Heart left ventricle (tissue), 16 donors: ENCODE measurements at places on chromosomes 1 and 21. TPM values are rescaled to one million over a fixed set of nuclear protein-coding genes. Genes with fewer than 3 reads are reported as not detected.

DNA sequence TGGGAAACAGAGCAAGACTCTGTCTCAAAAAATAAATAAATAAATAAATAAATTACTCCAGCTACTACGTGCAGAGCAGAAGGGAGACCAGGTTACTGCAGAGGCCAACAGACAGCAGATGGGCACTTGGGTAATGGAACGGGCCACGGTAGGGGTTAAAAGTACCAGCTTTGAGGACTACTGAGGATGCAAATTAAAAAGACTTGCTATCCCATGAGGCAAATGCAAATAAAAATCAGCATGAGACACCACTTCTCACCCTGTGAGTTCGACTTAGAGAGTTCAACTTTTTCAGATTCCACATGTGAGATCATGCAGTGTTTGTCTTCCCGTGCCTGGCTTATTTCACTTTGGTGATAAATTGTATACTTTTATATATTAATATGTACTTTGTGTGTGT lies 6.6 kb downstream of the SLC2A5 start:
- no peaks in the 10 kb centered on the region for H3K36me3 ChIP-seq
- H3K27me3 ChIP-seq = no peaks in the 10 kb centered on the region
- H3K27ac ChIP-seq = no peak overlapping the region
- DNase-seq = no peak
- H3K4me1 ChIP-seq = peaks cover 20% of the 10 kb centered on the region

- DNase-seq = no peak
- no peaks in the 10 kb centered on the region for H3K4me1 ChIP-seq
- H3K4me3 ChIP-seq = no peak overlapping the region
- H3K27ac ChIP-seq = no peak overlapping the region
- H3K36me3 ChIP-seq = no peaks in the 10 kb centered on the region
- no peaks in the 10 kb centered on the region for H3K27me3 ChIP-seq
Observed at GRCh38 chr21:46163380-46163779, 8.0 kb upstream of the FTCD start.

DNA sequence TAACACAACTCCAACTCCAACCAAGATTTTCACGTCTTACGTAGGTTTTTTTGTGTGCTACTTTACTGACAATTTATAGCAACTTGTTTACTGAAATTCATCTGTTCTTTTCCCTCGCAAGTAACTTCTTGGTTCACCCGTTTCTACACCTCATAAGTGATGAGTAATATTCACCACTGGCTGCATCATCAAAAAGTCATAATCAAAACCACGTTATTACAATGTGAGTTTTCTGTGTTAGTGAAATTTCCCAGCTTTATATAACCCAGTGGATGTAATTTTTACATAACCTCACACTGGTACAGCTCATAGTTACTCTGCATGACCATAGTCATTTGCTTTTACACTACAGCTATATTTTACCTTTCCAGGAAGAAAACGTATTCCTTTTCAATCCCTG lies 401.1 kb upstream of the LYPLAL1 start:
- H3K27me3 ChIP-seq = no peaks in the 10 kb centered on the region
- no peak overlapping the region for H3K4me3 ChIP-seq
- H3K27ac ChIP-seq = no peak overlapping the region
- no peak for DNase-seq

DNA sequence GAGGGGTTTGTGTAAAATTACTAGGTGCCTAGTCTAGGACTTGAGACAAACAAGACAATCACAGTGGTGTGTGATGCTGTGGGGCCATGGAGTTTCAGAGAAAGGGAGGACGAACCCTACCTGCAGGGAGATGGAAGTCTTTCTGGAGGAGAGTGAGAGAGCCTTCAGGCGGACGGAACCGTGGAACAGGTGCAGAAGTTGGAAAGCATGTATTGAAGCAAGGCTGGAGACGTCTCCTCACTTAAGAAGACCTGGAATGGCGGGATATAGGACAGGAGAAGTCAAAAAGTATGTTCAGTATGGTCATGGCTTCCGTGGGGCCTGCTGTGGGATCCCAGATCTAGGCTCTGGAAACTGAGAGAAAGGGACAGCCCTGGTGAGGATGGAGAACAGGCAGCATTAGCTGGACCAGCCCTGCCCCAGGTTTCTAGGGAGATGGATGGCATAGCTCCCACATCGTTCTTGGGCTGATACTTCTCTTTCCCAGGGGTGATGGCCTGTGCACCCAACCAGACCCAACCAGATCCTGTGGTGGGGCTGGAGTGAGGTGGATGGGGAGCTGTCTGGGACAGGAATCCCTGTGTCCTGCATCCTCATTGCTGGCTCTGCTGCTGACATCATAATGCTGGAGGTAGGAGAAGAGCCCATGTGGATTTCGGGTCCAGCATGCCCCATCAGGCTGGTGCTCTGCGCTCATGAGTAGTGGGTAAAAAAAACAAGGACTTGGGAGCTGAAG lies 15.0 kb upstream of the LRP8 start:
- no peak overlapping the region for H3K27ac ChIP-seq
- no peak overlapping the region for H3K4me3 ChIP-seq
- H3K36me3 ChIP-seq = no peaks in the 10 kb centered on the region
- H3K4me1 ChIP-seq = no peaks in the 10 kb centered on the region
- H3K27me3 ChIP-seq = no peaks in the 10 kb centered on the region
- DNase-seq = no peak

GRCh38 chr1:191788551-191788950 lies 369.7 kb upstream of the RGS18 start:
- H3K27ac ChIP-seq = no peak overlapping the region
- H3K27me3 ChIP-seq = no peaks in the 10 kb centered on the region
- no peak overlapping the region for H3K4me3 ChIP-seq
- DNase-seq = no peak
- no peaks in the 10 kb centered on the region for H3K4me1 ChIP-seq
- no peaks in the 10 kb centered on the region for H3K36me3 ChIP-seq

Gene SIKE1
- 20.4 TPM for polyA plus RNA-seq

DNA sequence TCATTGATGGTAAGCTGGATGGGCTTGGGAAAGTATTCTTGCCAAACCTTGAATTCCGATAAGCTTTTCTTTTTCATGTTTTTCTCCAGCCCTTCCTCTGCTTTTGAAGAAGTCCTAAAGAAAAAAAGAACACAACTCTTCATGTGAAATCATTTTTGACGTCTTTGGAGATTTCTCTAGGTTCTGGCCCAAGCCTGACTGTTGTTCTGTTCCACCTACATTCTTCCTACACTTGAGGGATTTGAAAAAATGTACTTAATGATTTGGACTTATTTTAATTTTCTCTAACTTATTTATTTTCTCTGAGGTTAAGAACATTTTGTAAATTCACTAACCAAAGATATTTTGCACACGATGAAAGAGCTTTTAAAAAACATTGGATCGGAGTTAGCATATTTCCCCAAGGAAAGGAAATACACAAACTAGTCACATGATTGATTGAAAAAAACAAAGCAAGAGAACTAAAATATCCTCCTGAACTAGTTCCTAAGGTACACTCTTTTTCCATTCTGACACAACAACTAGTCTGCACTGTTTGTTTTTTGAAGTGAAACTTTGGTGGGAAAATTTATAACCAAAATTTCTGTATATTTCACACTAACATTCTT lies 82.3 kb downstream of the LTN1 start:
- H3K4me1 ChIP-seq = no peaks in the 10 kb centered on the region
- H3K4me3 ChIP-seq = no peak overlapping the region
- H3K27me3 ChIP-seq = no peaks in the 10 kb centered on the region
- H3K27ac ChIP-seq = no peak overlapping the region

DNA sequence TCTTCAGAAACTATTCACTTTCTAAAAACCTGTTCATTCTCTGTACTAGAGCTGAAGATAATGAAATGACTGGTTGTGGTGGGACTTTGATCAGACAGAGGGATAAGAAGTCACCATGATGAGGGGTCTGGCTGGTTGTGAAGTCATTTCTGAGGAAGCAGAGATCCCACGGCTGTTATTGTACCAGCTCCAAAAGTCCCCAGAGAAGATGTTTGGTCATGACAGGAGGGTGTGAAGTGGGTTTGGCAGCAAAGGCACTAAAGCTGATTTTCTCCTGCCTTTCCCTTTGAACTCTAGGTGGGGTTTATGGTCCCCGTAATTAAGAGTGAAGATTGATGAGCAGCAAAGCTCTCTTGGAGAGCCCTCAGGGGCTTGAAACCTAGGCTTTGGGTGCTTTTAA lies 103.1 kb upstream of the CACHD1 start:
- H3K27ac ChIP-seq = no peak overlapping the region
- H3K36me3 ChIP-seq = no peaks in the 10 kb centered on the region
- no peaks in the 10 kb centered on the region for H3K27me3 ChIP-seq
- H3K4me1 ChIP-seq = no peaks in the 10 kb centered on the region
- no peak for DNase-seq
- H3K4me3 ChIP-seq = no peak overlapping the region

DNA sequence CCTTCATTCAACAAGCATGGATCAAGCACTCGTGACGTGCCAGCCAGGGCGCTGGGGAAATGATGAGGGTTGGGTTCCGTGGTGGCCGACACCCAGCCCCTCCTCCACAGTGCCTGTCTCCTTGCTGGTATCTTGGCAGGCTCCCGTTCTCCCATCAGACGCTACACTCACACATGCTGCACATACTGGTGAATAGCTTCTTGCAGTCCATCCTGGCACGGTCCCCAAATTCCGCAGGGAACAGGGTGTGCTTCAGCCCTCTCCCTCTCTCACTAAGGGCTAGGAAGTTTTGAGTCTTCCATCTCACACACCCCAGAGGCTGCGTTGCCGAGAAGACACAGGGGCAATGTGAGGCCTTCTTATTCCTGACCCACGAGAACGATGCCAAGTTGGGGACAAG lies 10.1 kb upstream of the MEF2D start:
- H3K4me3 ChIP-seq = no peak overlapping the region
- peak overlapping the region; percentile 90 for H3K27ac ChIP-seq
- peaks cover 39% of the 10 kb centered on the region for H3K4me1 ChIP-seq
- no peaks in the 10 kb centered on the region for H3K27me3 ChIP-seq
- H3K36me3 ChIP-seq = no peaks in the 10 kb centered on the region

Gene LRRC71
- polyA plus RNA-seq = 0.42 TPM

DNA sequence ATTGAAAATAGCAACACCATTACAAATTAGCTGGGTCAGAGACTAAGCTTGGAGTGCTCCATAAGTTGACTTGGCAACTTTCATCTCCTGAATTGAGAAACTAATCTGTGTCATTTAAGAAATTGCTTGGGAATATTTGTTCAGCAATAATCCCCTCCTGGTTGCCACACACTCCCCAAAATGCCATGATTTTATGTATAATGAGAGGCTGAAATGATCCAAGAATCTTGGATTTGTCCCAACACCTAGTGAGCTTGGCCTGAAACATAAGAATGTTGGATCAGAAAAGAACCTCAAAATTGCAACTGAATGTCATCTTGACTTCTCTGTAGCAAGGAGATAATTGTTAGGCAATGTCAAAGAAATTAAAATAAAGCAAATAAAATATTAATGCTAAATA lies 805.9 kb upstream of the ADAMTS5 start:
- H3K27me3 ChIP-seq = no peaks in the 10 kb centered on the region
- peaks cover 10% of the 10 kb centered on the region for H3K4me1 ChIP-seq
- DNase-seq = no peak
- no peaks in the 10 kb centered on the region for H3K36me3 ChIP-seq

DNA sequence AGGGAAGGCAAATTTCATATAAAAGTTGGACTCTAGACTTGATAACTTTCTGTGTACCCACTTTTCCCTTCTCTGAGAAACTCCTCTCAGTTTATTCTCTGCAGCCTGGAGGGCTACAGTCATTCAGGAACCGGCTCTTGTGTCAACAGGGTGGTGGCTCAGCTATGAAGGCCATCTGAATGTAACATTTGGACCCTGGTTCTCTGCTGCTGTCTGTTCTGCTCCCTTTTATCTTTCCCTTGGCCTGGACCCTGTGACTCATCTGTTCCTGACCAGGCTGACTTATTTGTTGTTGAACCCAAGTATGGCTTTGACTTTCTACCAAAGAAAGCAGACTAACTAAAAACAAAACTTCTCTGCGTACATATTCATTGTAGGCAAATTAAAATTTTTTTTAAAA lies 75.4 kb downstream of the CENPF start:
- no peak overlapping the region for H3K27ac ChIP-seq
- H3K4me3 ChIP-seq = no peak overlapping the region
- H3K27me3 ChIP-seq = peaks cover 6% of the 10 kb centered on the region
- no peaks in the 10 kb centered on the region for H3K4me1 ChIP-seq
- no peaks in the 10 kb centered on the region for H3K36me3 ChIP-seq

GRCh38 chr21:30434033-30434631 lies 4.1 kb downstream of the KRTAP13-4 start:
- H3K4me1 ChIP-seq = no peaks in the 10 kb centered on the region
- no peak for DNase-seq
- no peak overlapping the region for H3K4me3 ChIP-seq
- H3K27ac ChIP-seq = no peak overlapping the region
- H3K36me3 ChIP-seq = no peaks in the 10 kb centered on the region

Gene CYYR1
- 17.2 TPM for polyA plus RNA-seq

DNA sequence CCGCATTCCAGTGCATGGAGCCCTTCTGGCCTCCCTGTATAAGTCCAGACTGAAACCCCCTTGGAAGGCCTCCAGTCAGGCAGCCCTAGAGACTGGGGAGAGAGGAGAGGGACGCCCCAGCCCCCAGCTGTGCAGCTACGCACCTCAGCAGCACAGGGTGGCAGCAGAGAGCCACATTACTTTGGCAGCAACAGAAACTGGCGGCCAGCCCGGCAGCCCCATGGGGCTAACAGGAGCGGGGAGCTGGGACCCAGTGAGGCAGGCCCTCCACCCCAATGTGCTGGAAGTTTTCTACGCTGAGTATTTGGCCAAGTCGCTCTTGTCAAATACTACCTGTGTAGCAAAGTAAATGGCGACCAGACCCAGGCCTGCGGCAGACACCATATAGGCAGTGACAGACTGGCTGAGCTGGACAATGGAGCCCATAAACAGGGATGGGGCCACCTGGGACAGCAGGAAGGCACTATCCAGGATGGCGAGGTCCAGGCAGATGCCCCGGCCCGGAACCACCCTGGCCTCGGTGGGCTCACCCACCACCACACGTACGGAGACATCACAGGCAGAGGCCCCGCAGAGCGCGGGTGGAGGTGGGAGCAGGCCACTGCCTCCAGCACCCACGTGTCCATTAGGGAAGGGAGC lies 21.2 kb downstream of the SLC45A3 start:
- peaks cover 4% of the 10 kb centered on the region for H3K4me1 ChIP-seq
- peak; percentile 90 for DNase-seq
- no peak overlapping the region for H3K27ac ChIP-seq
- no peaks in the 10 kb centered on the region for H3K36me3 ChIP-seq
- no peak overlapping the region for H3K4me3 ChIP-seq

Gene CENPL
- polyA plus RNA-seq = 4.6 TPM

DNA sequence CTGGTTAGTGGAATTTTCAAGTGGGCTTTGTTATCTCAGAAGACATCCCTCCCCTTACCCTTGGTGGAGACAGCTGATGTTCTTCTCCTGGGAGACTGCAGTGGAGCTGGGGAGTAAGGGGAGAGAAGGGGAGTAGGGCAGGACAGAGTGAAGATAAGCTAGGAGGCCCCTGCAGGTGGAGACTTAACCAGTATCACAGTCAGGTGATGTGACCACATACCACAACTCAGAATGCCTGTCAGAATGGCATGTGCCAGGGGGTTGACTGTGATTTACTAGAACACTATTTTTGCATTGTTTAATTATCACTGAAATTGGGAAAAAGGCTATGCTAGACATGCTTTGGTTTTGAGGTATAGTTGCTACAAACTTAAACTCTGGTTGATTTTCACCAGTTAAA lies 124.6 kb downstream of the NRDC start:
- H3K36me3 ChIP-seq = peaks cover 5% of the 10 kb centered on the region
- H3K27me3 ChIP-seq = no peaks in the 10 kb centered on the region
- peaks cover 14% of the 10 kb centered on the region for H3K4me1 ChIP-seq
- H3K4me3 ChIP-seq = no peak overlapping the region
- H3K27ac ChIP-seq = no peak overlapping the region
